ENCODE measurements at places on chromosomes 5 and 9.

GRCh38 chr5:165714598-165714997 is 2209.2 kb downstream of the MAT2B start:
- DNase-seq, result no peak

GRCh38 chr5:108386345-108387061 is 4.6 kb upstream of the FBXL17 start:
- no peak for DNase-seq

DNA sequence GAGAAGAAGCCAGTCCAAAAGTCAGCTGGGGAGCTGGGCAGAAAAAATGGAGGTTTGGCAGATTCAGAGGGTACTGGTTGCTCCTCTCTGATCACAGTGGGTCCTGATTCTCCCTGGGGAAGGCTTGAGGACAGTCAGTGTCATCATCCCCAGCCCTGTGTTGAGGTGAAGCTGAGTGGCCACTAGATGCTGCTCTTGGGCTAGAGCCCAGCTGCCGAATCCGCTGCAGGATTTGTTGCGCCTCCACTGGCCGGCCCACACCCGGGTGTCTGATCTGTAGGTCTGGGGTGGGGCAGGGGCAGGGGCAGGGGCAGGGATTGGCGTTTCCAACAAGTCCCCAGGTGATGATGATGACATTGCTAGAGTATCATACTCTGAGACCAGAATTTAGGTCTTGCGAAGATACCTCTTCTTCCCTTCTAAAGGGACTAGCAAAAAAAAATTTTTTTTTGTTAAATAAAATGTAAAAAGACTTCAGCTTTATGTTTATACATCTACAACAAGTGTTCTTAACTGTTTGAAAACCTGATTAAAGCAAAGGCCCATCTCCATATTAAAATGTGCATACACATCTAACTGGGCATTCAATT is 106.8 kb downstream of the PDE6A start:
- DNase-seq, result peak; percentile 19

DNA sequence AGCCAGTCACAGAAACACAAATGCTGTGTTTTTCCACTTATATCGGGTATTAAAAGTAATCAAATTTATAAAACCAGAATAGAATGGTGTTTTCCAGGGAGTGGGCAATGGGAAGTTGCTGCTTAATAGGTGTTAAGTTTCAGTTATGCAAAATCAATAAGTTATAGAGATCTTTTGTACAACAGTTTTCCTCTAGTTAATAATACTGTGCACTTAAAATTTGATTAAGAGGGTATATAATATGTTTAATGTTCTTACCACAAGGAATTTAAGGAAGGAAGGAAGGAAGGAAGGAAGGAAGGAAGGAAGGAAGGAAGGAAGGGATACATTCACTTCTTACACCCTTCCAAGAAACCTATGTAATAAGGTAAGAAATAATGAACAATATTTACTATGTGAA is 867.7 kb upstream of the CDH6 start:
- DNase-seq, result no peak

GRCh38 chr9:98356953-98357690 is 101.7 kb upstream of the TBC1D2 start:
- DNase-seq, result no peak

DNA sequence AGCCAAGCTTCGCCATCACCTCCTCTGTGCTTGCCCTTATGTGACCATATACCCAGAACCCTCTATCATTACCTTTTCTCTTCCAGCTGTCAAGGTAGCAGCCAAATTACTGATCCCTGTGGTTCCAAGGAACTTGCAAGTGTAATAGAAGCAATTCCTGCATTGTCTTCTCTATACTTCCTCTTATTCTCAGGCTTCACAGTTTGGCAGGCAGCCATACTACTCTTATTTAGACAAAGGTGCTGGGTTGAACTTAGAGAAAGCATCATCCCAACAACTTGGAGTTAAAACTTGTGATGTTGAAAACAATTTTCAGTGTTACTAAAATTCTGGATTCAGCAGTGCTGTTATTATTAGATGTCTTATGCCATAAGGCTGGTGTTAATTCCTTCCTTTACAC is 93.2 kb downstream of the NLN start:
- DNase-seq, result no peak

DNA sequence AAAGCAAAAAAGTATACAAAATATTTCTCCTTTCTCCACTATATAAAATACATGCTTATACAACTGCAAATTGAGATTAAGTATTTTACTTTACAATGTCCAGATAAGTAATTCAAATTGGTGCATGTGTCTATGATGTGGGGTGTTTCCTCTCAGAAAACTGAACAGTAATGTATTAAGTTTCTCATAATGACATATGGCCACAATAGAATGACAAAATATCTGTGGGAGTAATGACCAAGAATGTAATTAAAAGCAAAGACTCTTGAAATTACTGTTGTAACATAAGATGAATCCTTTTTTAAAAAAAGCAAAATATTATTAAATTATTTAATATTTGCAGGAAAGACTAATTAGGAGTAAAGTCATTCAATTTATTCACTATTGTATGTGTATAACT is 155.1 kb downstream of the RFX3 start:
- DNase-seq, result no peak

DNA sequence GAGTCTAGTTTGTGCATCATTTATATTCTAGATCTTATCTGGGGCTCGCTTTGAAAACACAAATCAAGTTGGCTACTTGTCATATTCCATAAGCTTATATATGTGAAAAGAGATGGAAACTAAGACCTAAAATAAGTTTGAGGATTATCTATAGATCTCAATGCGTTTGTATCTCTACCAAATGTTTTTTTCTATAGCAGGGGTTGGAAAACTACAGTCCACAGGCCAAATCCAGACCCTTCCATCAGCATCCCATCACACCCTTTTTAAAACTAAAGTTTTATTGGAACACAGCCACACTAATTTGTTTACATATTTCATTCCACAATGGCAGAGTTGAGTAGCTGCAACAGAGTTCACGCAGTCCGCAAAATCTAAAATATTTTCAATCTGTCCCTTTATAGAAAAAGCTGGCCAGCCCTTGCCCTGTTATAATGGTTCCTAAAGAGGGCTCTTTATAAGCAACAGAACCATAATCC is 230.0 kb downstream of the ADAMTSL1 start:
- DNase-seq, result no peak

- no peak for DNase-seq
Measured at GRCh38 chr5:118888556-118888955, 99.8 kb downstream of the DTWD2 start.

GRCh38 chr9:116713271-116713670 is 26.2 kb downstream of the TRIM32 start:
- no peak for DNase-seq

DNA sequence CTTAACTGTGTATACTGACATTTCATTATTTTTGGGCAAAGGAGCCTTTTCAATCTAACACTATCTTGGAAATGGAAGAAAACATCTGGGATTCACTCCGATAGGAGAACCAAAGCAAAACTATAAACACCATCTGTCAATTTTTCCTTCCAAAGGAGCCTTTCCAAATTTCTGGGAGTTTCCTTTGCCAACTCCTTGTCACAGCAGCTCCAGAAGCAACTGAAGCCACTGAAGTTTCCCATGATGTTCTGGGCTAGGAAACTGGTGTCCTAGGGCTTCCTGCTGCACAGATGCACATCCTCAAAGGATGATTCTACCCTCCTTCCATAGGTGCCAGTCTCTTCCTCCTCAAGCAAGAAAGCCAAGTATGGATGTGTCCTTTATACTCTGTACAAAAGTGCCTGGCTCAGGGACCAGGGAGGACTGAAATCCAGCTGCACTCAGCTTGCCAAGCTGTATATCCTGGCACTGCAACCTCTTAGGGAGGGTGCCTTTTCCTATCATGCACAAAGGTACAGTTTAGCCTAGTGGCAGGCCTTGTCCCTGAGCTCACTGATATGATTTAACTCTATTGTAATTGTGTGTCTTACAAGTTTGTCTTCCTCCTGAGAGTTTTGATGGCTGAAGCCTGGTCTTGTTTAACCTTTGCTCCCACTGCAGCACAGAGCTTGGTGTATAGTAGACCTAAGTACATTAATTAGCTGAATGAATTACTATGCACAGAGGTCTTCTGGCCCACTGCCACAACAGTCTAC is 8.4 kb upstream of the UBAP1 start:
- no peak for DNase-seq

DNA sequence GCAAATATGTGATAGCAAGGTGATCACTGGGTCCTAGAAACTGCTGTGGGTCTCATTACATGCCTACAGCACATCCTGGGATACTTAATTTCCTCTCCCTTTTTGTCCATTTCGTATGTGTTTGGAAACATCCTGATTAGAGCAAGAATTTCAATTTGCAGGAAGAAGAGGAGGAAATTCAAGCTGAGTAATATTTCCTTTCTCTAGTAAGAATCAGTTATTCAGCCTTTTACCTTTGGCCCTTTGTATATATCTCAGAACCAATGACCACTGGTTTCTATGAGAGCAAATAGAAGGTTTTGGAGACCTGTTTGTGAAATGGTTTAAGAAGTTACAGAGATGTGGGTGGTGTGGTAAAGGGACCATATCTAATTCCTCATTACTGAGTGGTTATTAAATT is 171.6 kb downstream of the RMI1 start:
- no peak for DNase-seq

DNA sequence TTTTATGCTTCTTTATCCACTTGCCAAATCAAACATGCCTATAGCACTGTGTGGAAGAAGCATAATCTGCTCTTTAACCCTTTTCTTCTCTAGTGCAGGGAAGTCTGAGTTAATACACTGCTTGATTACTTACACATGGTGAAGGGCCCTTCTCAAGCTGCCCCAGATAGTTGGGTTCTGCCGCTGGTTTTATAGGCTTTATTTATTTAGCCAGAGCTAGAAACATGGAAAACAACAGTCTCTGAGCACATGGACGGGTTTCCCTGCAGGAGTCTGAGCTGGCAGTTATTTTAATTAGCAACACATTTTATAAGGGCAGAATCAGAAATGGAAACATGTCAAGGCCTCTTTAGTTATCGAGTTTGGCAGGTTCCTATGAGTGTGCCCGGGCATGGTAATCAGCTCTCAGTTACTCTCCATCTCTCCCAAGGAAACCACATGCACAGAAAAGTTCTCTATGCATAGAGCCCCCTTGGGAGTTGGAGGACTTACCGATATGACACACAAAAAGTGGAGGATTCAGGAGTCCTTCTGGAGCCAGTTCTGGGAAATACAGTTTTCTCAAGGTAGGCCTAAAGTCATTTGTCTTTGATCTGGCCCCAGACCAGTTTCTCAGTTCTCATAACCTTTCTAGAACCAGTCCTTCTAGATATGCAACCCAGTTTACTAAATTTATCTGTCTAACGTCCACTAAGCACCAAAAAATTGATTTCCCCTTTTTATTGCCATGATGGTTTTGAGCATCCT is 564.8 kb downstream of the ACTL7B start:
- no peak for DNase-seq

DNA sequence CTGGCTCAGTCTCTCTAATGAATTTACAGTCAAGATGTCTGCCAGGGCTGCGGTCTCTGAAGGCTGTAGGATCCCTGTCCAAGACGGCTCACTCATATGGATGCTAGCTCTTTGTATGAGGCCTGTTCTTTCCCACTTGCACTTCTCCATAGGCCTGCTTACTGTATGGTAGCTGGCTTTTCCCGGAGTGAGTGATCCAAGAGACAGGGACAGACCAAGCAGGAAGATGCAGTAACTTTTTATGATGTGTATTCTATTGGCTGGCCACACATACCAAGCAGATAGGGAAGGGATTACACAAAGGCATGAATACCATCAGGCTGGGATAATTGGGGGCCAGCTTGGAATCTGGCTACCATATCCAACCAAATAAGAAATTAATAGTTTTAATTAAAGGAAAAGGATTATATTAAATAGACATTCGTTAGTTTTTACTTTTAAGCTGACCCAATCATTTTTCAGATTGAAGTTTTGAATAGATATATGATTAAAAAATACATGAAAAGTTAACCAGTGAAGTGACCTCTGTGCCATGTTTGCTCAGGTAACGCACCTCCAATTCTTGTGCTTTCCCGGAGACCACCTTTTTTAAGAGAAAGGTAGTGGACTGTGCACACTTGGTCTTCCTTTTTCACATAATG is 20.6 kb downstream of the NSD1 start:
- DNase-seq, result no peak

DNA sequence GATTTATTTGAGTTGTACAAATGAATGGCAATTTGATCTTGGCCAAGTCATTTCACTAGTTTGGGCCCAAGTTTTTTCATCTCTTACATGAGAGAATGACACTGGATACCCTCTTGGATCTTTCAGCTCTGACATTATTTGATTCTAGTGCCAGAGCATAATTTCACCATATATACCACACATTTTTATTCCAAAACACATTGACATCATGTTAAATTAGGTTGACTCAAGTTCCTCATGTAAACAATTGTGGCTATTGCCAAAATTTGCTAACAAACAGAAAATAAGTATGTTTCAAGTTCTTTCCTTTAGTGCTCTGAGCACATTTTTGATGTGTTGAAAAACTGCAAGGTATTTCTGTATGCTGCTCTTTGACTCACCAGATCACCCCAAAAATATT is 375.8 kb downstream of the ZNF608 start:
- DNase-seq, result no peak

- no peak for DNase-seq
Measured at GRCh38 chr5:126921241-126922091, 108.9 kb downstream of the MARCHF3 start.

- DNase-seq, result no peak
Measured at GRCh38 chr9:110334183-110334582, 3.5 kb downstream of the TXNDC8 start.

GRCh38 chr9:112487799-112488340 is 1.2 kb downstream of the KIAA1958 start:
- no peak for DNase-seq

GRCh38 chr5:132182359-132183040 is 45.2 kb downstream of the P4HA2 start:
- DNase-seq, result no peak

DNA sequence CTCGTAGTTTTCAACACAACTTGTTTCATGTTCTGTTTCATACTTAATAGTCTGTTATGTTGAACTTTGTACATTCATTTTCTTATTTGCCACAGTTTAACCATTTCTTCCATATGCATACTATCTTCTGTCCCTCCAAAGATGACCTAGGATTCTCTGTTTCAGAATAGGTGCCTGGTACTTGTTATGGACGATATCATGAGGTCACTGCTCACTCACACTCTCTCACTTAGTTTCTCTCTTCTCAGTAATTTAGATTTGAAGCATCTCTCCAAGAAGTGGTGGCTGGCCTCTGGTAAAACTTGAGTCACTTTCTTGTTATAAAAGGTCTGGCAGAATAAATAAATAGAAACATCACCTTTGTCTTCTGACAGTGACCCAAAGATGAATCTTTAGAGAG is 28.4 kb downstream of the FBXO38 start:
- no peak for DNase-seq

- DNase-seq, result no peak
Measured at GRCh38 chr5:1052641-1053390, 44.2 kb downstream of the NKD2 start.

GRCh38 chr9:130682421-130683121 is 11.0 kb upstream of the EXOSC2 start:
- peak; percentile 65 for DNase-seq

- DNase-seq, result no peak
Measured at GRCh38 chr5:139896718-139897117, 101.1 kb downstream of the PSD2 start.

Measured in activated T-cell treated with anti-CD3 and anti-CD28 coated beads, Interleukin-2, amount 50 U/mL, for 72 hours (primary cell).